Esophagus squamous epithelium (tissue), 5 donors: ENCODE measurements at places on chromosomes 16 and 17.

DNA sequence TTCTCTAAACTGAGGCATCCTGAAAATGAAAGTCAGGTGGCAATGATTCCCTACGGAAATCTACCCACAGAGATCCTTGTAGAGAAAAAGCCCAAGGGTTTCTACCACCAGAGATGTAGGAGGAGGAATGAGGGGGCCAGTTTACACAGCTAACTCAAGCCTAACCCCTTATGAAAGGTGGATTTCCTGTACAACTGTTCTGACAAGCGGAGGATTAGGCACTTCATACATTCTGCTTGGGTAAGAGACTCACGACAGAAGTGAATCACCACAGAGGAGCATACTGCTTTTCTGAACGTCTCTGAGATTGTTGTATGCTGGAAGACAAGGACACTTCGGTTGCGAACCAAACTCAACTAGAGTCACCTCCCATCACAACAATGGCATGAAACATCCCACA lies 72.7 kb downstream of the SMG6 start:
- no peak for DNase-seq

- no peak for DNase-seq
These were observed 225.4 kb downstream of the SEC14L1 start for GRCh38 chr17:77366206-77366557.

DNA sequence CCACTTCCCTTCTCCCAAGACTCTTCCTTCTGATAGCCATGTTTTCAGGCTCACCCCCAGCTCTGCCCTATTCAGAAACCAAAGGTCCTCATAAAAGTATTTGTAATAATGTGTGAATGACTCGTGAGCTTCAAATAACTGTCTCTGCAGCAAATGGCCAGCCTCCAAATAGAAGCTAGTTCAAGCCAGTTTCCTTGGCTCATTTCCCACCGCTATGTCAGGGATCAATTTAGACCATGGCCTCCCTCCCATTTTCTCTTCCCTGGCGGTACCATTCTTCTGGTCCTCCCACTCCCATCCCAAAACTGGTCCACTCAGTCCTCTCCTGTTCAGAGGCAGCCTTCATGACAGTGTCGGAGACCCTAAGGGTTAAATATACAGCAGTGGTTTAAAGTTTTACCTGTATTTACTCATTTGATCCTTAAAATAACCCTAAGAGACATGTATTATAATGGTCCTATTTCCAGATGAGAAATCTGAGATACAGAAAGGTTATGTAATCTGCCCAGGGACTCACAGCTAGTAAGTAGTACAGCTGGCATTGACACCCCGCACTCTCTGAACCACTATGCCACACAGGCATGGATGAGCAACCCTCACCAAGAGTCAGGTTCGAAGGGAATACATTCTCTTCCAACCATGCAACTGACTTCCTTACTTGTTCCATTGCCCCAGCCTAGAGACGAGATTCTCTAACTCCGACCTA lies 42.9 kb downstream of the GAS7 start:
- no peak for DNase-seq

DNA sequence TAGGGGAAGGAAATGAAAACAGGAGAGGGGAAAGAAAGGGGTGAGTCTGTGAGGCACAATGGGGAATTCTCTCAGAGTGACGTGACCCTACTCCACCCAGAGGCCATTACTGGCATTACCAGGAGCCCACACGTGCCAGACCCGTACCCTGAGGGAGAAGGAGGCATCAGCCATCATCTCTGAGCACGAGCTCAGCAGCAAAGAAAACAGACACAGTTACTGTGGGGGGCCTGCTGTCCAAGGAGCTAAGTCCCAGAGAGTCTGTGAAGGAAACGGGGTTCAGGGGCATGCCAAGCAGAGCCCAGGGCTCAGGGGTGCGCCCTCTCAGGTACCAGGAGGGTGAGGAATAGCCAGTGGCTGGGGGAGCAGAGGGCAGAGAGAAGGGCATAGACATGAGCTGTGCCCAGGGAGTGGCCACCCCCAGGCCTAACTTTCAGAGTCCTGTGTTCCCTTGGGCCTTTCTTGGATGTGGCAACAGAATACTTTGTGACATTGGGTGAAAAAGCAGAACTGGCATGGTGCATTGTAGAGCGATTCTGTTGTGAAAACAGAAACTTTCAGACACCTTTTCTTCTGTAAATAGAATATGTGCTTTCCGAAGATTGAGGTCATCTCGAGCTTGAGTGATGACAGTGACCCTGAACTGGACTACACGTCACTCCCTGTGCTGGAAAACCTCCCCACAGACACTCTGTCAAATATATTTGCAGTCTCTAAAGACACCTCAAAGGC lies 11.3 kb downstream of the TAF1C start:
- DNase-seq, result no peak

DNA sequence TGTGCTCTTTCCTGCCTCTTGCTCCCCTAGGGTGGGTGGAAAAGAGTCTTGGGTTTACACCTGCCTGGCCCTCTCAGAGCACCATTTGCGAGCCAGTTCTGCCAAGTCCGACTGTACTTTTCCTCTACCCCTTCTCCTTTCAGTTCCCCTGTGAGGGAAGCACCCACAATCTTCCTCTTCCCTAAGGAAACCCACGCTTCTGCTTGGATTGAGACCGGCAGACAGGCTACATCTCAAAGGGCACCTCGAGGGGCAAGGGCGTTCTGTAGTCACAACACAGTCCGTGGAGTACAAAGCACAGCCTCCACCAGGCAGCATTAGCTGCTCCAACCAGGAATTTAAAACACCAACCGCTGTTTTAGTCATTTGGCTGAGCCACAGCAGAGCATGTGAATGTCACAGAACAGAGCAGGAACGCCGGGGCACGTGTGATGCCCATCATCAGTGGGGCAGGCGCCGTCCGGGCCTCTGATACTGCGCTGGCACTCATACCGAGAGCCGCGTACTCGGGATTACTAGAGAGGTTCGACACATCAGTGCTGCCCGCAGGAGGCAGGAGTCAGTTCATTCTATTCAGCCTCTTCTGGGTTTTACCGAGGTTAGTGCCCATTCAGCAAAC lies 13.7 kb upstream of the MNT start:
- no peak for DNase-seq
